ENCODE measurements at places on chromosomes 12 and 14. TPM values are rescaled to one million over a fixed set of nuclear protein-coding genes. Genes with fewer than 3 reads are reported as not detected.
A peak's percentile ranks its signal among the peaks of the same experiment; 100 is the strongest.

NPFF gene
- not detected for total RNA-seq

CHGA gene
- total RNA-seq: not detected

IKBIP gene
- total RNA-seq: 18.6 TPM

SLC4A8 gene
- total RNA-seq: 5.2 TPM

DHH gene
- 0.37 TPM for total RNA-seq

EVL gene
- 297 TPM for total RNA-seq

DAO gene
- not detected for total RNA-seq

SALL2 gene
- total RNA-seq: 2.7 TPM

IL31 gene
- total RNA-seq: not detected

LRRC10 gene
- not detected for total RNA-seq

UNC79 gene
- total RNA-seq: not detected

NGDN gene
- total RNA-seq: 62.7 TPM

CHURC1 gene
- 135 TPM for total RNA-seq

DNA sequence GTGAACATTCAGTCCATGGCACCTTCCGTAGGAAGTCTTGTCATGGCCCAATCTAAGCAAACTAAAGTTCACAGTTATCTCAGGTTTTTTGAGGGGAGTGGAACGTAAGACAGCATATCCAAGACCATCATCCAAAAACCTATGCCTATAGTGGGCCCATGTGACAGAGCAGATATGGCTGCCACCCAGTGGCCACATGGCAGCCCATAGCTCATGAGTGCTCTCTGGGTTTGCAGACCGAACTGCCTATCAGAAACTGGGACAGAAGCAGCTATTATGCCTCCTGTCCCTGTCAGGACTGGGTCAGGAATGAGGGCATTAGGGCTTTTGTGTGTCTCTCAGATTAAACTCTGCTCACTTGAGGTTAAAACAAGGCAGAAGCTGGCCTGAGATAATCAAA is 503.7 kb downstream of the NRXN3 start:
- no peak for DNase-seq

- peak; percentile 31 for DNase-seq
Observed at GRCh38 chr14:92644171-92644969, 104.1 kb downstream of the LGMN start.

- no peak for DNase-seq
Observed at GRCh38 chr14:104277416-104278213, 139.2 kb downstream of the KIF26A start.

DNA sequence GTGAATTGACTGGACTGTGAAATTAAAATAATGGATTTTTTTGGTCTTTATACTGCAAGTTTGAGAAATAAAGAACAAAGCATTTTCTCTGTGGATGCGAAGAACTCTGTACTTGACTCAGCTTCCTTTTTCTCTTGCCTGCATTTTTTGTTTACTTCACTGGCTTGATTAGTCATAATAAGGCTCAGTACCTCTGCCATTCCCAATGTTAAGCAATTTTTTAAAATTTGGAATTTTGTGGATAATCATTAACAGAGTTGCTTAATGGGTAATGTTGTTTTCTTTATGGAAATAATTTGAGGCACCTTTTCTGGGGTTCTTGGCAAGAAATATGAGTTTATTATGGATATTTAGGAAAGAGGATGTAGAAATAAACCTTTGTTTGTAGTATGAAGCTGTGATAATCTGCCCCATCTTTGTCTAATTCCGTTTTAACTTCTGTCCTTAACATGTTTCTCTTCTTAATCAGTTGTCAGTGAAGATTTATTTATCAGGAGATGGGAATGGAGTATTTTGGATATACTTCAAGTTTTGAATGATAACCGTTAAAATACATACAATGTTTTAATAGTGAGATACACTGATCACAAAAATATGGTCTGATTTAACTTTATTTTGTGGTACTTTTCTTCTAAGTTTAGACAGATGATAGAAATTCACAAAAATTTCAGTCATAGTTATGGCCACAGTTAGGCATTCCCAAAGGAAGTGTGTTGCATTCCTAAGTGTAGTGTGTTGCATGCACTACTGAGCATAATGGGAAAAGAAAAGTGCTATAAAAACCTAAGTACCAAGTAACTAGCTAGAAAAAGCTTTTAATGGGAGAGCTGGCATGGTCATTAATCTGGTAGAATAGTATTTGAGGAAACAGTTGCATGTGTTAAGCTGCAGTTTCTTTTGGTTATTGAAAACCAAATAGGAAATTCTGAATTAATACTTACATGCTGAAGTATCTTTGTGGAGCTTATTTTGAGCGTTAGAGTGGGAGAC is 27.7 kb downstream of the WNK1 start:
- no peak for DNase-seq

GRCh38 chr14:104135121-104135903 is 3.1 kb upstream of the KIF26A start:
- peak; percentile 72 for DNase-seq

DNA sequence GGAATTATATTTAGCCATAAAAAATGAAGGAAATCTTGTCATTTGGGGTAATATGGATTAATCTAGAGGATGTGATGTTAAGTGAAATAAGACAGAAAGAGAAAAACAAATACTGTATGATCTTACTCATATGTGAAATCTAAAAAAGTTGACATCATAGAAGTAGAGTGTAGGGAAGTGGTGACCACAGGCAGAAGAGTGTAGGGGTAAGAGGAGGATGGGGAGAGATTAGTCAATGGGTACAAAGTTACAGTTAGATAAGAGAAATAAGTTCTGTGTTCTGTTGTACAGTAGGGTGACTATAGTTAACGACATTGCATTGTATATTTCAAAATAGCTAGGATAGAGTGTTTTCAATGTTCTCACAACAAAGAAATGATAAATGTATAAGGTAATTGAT is 87.0 kb downstream of the TSHR start:
- DNase-seq: no peak

DNA sequence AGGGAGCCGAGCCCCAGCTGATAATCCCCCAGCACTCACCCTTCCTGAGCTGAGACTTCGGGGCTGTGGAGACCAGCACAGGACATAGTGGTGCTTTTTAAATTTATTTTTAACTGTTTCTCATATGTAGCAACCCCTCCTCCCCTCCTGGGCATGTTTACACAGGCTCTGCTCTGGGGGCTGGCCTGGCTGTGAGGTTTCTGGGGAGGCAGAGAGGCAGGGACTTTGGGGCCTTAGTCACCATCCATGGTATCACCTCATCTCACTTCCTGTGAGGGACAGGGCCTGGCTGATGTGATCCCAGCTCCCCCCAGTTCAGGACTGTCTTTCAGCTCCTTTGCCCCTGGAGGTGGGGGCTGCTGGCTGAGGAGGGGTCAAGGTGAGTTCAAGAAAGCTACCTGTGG is 20.4 kb downstream of the VASH1 start:
- peak; percentile 45 for DNase-seq

GRCh38 chr12:52519826-52520662 is at the start of gene KRT5:
Gene KRT5, minus strand, starts transcription at chr12:52520394. Its CDS starts 98 bp downstream, at chr12:52520296.
- no peak for DNase-seq

- no peak for DNase-seq
Observed at GRCh38 chr12:98385641-98386040, 129.7 kb upstream of the TMPO start.

- DNase-seq: peak; percentile 89
Observed at GRCh38 chr12:42483521-42483790, 106.1 kb downstream of the PRICKLE1 start.

DNA sequence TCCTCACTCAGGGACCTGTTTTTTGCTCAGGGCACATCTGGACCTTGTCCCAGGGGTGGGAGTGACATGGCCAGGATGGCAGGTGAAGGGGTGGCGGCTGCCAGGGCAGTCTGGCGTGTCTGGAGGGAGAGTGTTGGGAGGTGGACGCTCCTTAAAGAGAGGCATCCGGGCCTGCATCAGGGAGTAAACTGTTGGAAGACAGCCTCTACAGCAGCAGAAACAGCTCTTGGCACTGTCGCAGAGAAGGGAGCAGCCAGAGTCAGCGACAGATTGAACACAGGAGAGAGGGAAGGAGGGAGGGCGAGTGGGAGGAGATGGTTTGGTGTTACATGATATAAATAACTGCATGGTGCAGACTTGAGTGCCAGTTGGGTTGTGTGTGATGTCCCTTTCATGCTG is 52.8 kb downstream of the IGF1 start:
- no peak for DNase-seq

DNA sequence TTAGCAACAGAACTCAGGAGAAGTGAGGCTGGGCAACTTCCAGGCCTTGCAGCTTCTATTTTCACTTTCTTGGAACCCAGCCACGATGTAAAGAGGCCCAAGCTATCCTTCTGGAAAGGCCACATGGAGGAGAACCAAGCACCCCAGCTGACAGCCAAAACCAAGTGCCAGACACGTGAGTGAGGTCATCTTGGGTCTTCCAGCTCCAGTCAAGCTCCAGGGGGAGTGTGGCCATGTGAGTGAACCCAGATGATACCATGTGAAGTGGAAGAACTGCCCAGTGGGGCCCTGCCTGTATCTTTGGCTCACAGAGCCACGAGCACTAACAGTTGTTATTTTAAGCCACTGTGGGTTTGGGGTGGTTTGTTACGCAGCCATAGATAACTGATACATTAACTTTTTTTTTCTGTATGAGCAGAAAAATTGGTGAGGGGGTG is 126.8 kb upstream of the MAP1LC3B2 start:
- no peak for DNase-seq

- no peak for DNase-seq
Observed at GRCh38 chr12:107929436-107929835, 154.9 kb downstream of the ASCL4 start.

GRCh38 chr12:25518512-25518911 is 34.6 kb downstream of the LMNTD1 start:
- no peak for DNase-seq

DNA sequence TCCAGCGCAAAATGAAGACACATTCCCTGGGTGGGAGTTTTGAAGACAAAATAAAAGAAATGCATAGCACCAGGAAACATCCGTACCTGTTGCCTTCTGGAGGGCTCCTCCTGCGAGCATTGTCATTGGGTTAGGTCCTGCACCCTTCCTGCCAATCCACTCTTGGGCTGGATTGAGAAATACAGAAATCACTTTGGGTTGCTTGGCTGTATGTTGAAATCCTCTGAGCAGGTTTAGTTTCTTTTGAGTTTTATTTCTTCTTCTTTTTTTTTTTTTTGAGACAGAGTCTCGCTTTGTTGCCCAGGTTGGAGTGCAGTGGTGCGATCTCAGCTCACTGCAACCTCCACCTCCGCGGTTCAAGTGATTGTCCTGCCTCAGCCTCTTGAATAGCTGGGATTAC is 67.6 kb downstream of the ARF6 start:
- DNase-seq: no peak

GRCh38 chr12:85277191-85277590 is 2.8 kb upstream of the ALX1 start:
- no peak for DNase-seq

GRCh38 chr12:84757978-84758377 is 154.6 kb downstream of the SLC6A15 start:
- no peak for DNase-seq

- peak; percentile 85 for DNase-seq
Observed at GRCh38 chr14:76720382-76720813, 40.9 kb upstream of the VASH1 start.

DNA sequence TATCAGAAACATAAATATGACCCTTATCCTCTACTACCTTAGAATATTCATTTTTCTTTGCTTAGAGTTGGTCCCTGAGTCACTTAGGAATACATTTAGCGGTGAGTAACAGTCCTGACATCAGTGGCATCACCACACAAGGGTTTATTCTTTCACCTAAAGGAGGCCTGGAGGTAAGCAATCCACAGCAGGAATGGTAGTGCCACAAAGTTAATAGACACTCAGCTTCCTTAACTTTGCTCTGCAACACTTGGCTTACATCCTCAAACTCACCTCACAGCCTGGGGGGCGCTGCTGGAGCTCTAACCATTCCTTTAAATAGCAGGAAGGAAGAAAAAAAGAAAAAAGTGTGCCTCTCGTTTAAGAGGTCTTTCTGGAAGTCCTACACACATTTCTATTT is 29.1 kb downstream of the BBOF1 start:
- DNase-seq: no peak

GRCh38 chr12:96786791-96787190 is 120.3 kb upstream of the NEDD1 start:
- no peak for DNase-seq

- DNase-seq: no peak
Observed at GRCh38 chr12:14989790-14990189, 16.9 kb downstream of the PDE6H start.

DNA sequence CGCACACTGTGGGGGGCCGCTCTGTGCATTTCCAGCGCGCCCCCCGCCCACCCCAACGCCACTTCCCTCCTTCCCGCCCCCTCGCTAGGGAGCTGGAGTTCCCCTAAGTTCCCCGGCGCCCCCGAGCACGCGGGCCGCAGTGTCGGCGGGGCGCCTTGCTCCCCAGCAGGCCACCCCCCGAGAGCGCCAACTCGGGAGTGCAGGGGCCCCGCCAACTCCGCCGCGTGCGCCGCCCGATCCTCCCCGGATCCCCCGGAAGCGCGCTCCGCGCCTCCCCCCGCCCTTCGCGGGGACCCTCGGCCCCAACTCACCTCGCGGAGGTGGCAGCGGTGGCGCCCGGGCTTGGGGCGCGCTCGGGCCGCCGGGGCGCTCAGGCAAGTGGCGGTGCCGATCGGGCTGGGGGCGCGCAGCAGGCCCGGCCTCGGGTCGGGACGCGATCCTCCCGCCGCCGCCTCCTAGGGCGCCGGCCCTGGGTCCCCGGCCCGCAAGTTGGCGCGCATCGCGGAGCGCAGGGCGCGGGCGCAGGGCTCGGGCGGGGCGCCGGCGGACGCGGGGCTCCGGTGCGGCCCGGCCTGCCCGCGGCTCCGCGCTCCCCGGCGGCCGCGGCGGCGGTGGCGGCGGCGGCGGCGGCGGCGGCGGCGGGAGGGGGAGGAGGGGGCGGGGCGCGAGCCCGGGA is at the start of gene NCOR2:
NCOR2 (minus strand) TSS at position 616 of the 676 bp plus-strand sequence. CDS start 72,361 bp downstream, outside the sequence.
- DNase-seq: peak; percentile 92

DNA sequence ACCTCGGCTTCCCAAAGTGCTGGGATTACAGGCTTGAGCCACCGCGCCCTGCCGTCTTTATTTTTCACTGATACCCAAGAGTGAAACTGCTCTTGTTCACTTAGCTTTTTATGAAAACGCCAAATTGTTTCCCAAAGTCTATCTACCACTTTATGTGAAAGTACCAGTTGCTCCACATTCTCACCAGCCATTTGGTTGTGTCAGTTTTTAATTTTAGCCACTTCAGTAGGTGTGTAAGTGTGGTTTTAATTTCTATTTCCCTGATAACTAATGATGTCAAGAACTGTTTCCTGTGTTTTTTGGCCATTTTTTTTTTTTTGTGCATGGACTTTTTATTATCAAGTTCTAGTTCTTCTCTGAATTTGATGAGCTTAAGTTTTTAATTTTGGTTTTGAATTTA is 17.1 kb downstream of the CAND1 start:
- DNase-seq: no peak

- DNase-seq: no peak
Observed at GRCh38 chr14:105470350-105471296, 4.0 kb upstream of the CRIP2 start.

DNA sequence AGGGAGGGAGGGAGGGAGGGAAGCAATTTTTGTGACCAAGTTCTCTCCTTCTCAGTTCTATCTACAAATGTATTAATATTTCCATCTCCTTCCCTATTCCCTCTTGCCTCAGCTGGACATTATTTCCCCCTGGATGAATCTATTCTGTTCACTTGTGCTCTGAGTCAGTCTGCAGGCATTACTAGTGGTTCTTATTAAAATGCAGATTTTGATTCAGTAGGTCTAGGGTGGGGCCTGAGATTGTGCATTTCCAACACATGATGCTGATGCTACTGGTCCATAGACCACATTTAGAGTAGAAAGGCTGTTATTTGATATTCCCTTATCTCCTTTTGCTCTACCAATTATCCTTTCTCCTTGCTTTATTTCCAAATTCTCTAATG is 40.1 kb upstream of the YAF2 start:
- no peak for DNase-seq
